ENCODE measurements at places on chromosomes 2 and 18. TPM values are rescaled to one million over a fixed set of nuclear protein-coding genes. Genes with fewer than 3 reads are reported as not detected.

The FLACC1 gene
- total RNA-seq: 2.4 TPM

The METTL5 gene
- 39.5 TPM for total RNA-seq

The EPC2 gene
- total RNA-seq: 106 TPM

The RAB27B gene
- 33.0 TPM for total RNA-seq

The FZD7 gene
- total RNA-seq: 15.5 TPM

The UGT1A10 gene
- not detected for total RNA-seq

The SP9 gene
- 7.7 TPM for total RNA-seq

The ITPRIPL1 gene
- 4.9 TPM for total RNA-seq

The CKAP2L gene
- 2.0 TPM for total RNA-seq

The C2orf42 gene
- 26.5 TPM for total RNA-seq

The OSBPL6 gene
- 11.4 TPM for total RNA-seq

The APCDD1 gene
- 10.6 TPM for total RNA-seq

The KCNS3 gene
- 1.6 TPM for total RNA-seq

The IL1F10 gene
- not detected for total RNA-seq

The AGXT gene
- total RNA-seq: not detected

The ALK gene
- 2.0 TPM for total RNA-seq

The MOGAT1 gene
- not detected for total RNA-seq

The CFAP221 gene
- 7.3 TPM for total RNA-seq

The NGEF gene
- total RNA-seq: 50.1 TPM

The DNAJC5G gene
- not detected for total RNA-seq

The GFPT1 gene
- total RNA-seq: 97.4 TPM

The IL36B gene
- not detected for total RNA-seq

The SLC9A4 gene
- under 0.01 TPM for total RNA-seq

The AQP12A gene
- not detected for total RNA-seq

The TMEM87B gene
- 12.6 TPM for total RNA-seq

The ZNF385B gene
- 7.7 TPM for total RNA-seq

The FAM117B gene
- 45.7 TPM for total RNA-seq

The SULT1C4 gene
- total RNA-seq: 4.5 TPM

The CDH19 gene
- under 0.01 TPM for total RNA-seq

The RND3 gene
- 251 TPM for total RNA-seq

The C1QL2 gene
- total RNA-seq: 0.41 TPM

The MTIF2 gene
- 29.8 TPM for total RNA-seq

The SPATA3 gene
- total RNA-seq: not detected

The IL18RAP gene
- 0.41 TPM for total RNA-seq

The ALKAL2 gene
- 2.0 TPM for total RNA-seq

The TSPYL6 gene
- not detected for total RNA-seq

Data from frontal cortex (tissue), 4 donors.